ENCODE measurements at places on chromosomes 13 and 19.
A peak's percentile ranks its signal among the peaks of the same experiment; 100 is the strongest.

DNA sequence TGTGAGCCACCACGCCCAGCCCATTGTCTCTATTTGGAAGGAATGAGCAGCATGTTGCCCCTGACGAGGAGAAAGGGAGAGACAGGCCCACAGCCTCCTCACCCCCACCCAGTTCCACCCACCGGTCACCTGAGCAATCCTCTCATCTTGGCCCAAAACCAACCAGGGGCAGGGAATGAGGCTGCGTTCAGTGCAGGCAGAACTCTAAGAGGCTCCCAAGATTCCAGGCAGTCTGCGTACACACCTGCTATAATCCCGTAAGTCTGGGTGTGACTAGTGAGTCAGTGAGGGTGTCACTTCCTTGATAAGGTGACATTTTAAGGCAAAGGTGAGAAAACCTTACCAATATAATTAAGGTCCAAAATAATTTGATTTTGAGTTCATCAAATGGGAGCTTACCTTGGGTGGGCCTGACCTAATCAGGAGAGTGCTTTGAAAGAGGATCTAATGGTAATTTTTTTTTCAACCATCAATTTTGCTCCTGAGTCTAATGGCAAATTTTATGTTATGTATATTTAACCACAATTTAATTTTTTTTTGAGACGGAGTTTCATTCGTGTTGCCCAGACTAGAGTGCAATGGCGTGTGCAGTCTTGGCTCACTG, 26.9 kb upstream of the KLF2 start:
- no peak for DNase-seq

DNA sequence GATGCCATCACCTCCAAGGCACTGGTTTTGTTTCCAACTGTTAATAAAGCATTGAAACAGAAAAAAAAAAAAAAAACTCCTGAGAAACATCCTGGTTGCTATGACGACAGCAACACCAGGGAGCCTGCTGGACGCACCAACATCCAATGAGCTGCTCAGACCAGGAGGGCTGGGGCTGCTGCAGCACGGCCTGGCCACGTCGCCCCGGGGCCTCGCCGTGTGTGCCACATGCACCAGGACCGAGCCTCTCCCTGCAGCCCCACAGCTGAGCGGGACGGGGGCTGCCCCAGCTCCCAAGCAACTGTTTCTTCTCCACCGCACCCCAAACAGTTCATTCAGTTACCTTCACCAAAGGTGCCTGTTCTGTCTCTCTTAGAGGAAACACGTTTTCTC, 54.5 kb downstream of the RASA3 start:
- no peak for DNase-seq

- no peak for DNase-seq
Measured at GRCh38 chr13:46983881-46984280, 87.0 kb upstream of the HTR2A start.

- DNase-seq, result no peak
Measured at GRCh38 chr13:71304861-71305260, 562.1 kb downstream of the DACH1 start.

GRCh38 chr13:73018336-73018735, 40.5 kb upstream of the KLF5 start:
- DNase-seq, result no peak

GRCh38 chr19:54155694-54156093, 3.8 kb downstream of the LENG1 start:
- no peak for DNase-seq

DNA sequence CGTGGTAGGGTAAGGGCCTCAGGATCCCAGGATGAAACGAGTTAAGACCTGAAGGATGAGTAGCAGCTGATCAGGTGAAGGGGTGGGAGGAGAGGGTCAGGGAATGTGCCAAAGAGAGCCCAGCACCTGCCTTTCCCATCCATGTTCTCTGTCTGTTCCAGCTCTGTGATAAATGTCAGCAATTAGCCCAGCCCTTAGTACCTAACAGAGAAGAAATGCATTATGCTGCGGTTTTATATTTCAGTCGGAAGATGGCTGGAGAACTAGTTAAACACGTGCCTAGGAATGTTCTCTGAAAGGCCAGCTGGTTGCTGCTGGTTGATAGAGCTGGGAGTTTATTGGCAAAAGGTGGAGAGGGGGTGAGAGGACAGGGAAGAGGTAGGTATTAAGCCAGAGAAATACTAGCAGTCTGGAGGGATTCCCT, 268.2 kb downstream of the SHISA2 start:
- no peak for DNase-seq

DNA sequence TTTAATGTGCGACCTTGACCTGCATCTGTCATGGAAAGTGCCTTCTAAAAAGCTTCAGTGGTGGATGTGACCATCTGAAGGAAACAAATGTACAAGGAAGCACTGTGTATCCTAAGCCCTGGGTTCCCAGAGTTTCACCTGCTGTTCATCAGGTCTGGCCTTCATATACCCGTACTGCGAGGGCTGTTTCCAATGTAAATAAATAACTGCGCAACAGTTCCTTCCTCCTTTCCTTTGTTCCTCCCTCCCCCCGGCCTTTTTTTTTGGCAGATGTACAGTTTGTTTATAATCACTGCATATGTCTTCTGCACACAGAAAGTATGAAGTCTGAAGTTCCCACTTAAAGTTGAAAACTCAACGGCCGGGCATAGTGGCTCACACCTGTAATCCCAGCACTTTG, 5.2 kb downstream of the FAAP24 start:
- no peak for DNase-seq

DNA sequence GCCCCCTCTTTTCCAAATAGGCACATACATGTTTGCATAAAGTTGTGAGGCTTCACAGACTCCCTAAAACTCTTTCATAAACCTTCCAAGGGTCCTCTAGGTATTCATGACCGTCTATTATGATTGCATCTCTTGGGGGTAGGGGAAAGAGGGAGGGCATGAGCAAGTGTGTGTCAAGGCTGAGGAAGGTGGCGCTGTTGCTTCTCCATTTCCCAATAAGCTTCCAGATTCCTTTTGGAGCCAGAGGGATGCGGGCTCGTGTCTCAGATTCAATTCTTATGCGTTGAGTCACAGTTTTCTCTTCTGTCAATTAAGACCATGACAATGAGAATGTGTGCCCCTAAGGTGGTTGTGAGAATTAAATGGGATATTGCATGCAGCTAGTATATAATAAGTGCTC, 51.0 kb upstream of the CYP2A7 start:
- DNase-seq, result no peak

GRCh38 chr13:36096461-36097416, 34.4 kb downstream of the DCLK1 start:
- peak; percentile 13 for DNase-seq

DNA sequence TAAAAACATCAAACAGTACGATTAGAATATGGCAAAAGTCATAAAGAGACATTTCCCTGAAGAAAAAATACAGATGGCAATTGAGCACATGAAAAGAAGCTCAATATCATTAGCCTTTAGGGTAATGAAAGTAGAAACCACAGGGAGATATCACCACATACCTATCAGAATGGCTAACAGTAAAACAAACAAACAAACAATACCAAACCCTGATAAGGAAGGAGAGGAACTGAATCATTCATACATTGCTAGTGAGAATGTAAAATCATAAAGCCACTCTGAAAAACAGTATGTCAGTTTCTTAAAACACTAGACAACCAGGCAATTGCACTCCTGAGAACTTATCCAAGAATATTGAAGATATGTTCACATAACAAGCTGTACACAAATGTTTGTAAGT, 1342.5 kb upstream of the SLC10A2 start:
- DNase-seq, result no peak

DNA sequence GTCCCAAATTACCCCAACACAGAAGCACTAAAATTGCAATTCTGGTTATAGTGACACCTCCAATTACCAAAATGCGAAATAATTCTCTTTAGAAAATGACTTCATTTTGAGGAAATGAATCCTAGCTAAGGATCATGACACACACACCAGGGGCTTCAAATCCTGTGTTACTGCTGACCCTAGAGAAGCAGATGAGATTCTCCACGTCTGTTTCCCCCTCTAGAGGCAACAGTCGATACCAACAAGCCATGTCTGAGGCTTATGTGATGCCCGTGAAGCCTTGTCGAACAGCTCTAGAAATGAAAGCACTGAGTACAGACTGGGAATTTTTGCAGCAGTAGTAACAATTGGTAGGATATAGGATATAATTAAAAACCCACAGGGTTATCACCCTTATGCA, 153.6 kb upstream of the TMTC4 start:
- DNase-seq, result no peak

- no peak for DNase-seq
Measured at GRCh38 chr19:42473686-42474085, 30.9 kb upstream of the CXCL17 start.

GRCh38 chr13:29500386-29500785, 95.1 kb downstream of the SLC7A1 start:
- no peak for DNase-seq

GRCh38 chr13:37277435-37278144, 172.1 kb upstream of the CSNK1A1L start:
- no peak for DNase-seq

DNA sequence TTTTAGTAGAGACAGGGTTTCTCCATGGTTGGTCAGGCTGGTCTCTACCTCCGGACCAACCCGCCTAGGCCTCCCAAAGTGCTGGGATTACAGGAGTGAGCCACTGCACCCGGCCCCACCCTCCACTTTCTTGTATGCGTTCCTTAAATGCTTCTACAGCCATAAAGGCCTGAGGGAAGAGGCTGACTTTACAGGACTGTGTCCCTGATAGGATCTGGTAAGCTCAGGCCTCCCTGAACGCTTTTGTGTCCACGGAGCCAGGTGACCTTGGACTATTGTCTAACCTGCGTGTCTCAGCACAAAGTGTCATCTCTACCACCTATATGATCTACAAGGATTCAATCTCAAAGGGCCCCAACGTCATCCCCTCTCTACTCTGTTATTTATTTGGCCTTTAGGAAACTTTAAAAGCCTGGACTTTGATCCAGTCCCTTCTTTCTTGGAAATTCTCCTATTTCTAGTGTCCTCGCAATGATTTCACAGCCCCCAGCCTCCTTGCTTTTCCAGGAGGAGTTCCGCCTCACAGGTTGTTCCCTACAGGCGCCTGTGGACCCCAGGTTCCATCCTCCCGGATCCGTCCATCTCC, 701 bp downstream of the ZNF552 start:
- DNase-seq, result no peak
